ENCODE measurements at places on chromosomes 5 and 9.

DNA sequence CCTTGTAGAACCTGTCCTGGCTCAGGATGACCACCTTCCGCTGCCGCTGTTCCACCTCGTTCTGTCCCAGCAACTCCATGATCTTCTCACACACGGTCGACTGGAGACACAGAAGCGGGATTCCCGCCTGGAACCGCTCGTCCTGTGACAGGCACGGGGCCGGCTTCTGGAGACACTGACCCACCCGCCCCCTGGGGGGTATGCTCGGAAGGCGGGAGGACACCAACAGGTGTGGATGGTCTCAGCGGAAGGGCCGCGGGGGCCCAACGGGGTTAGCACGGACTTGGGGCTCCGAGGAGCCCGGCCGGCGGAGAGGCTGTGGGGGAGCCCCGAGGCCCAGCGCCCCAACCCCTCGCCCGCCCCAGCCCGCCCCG is 530 bp downstream of the UCK1 start:
- no peak for DNase-seq

GRCh38 chr5:176892663-176893062 is 6.5 kb downstream of the HK3 start:
- no peak for DNase-seq

DNA sequence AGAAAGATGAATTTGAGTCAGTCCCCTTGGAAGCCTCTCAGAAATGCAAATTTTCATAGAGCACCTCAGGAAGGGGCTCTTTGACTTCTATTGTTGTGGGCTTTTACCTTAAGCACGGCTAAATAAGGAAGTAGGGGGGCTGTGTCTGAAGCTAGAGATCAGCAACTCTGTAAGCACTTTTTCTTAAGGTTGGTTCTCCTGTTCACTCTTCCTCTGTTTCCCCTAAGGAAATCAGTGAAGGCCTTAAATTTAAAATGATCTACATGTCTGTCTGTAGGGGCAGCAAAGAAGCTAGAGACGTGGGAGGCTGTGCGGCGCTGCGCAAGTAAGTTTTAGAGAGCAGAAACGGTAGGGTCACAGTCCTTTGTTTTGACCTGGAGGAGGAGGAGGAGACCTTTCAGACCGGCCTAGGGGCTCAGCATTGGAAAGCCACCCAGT is 1.2 kb upstream of the CDC14B start:
- no peak for DNase-seq

GRCh38 chr5:3925935-3926334 is 330.3 kb downstream of the IRX1 start:
- no peak for DNase-seq

DNA sequence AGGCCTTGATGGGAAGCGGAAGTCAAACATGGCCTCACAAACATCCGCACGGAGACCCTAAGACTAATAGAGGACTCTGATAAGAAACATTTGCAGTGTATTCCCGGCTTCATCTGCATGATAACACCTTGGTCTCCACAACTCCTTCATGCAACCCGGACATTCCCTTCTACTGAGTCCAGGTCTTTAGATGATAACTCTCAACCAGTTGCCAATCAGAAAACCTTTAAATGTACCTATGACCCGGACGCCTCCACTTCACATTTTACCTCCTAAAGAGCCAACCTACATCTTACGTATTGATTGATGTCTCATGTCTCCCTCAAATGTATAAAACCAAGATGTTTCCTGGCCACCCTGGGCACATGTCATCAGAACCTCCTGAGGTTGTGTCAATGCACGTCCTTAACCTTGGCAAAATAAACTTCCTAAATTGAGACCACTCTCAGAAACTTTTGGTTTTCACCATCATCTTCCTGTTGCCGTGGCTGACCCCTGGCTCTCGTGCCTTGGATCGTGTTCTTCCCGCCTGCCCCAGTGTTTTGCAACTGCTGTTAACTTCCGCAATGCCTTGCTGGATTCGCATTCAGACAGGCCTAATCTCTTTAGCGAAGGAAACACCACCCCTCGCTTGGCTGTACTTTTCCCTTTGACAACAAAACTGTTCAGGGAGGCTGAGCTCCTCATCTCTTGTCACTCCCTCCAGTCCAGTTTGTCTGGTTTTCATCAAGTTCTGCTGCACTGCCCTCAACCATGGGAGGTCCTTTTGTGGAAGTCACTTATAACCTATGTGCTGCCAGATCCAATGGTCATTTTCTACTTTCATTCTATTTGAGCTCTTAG is 1.1 kb upstream of the DAP start:
- DNase-seq = no peak

GRCh38 chr5:860506-861150 is 9.8 kb upstream of the ZDHHC11 start:
- no peak for DNase-seq

- DNase-seq = no peak
Measured at GRCh38 chr5:124342986-124343385, 403.5 kb downstream of the ZNF608 start.

DNA sequence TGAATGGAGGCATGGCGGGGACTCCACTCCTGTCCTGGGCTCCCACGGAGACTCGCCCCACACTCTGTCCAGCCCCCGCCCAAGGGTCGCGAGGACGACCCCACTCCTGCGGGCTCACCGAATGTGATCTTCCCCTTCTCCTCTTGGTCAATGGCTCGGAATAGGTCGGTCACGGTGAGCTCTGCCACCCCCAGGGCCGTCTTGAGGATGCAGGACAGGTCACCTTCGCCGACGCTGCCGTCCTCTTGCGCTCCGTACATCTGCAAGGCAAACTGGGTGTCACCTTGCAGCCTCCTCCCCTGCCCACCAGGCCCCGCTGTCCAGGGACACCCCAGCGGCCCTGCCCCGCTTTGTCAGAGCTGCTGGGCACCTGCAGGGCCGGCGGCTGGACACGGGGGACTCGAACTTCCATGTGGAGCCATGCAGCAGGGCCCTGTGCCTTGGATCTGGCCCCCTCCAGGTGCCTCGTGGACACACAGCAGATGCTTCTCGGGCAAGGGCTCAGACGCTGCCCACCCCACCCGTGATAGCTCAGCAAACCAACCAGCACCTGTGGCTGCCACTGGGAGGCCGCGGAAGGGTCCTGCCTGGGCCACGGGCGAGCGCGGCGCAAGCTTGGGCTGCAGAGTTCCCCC is 21.5 kb upstream of the SLC6A3 start:
- DNase-seq = no peak

- no peak for DNase-seq
Measured at GRCh38 chr5:180592176-180592575, 877 bp upstream of the SCGB3A1 start.
